Activated CD8-positive, alpha-beta memory T cell treated with anti-CD3 and anti-CD28 coated beads for 24 hours (primary cell): ENCODE measurements at places on chromosomes 11 and 22.

GRCh38 chr11:126485021-126485792 is 129.7 kb downstream of the ST3GAL4 start:
- no peak for DNase-seq

GRCh38 chr22:49962012-49962750 is 1.6 kb downstream of the PIM3 start:
- DNase-seq = peak; percentile 95

DNA sequence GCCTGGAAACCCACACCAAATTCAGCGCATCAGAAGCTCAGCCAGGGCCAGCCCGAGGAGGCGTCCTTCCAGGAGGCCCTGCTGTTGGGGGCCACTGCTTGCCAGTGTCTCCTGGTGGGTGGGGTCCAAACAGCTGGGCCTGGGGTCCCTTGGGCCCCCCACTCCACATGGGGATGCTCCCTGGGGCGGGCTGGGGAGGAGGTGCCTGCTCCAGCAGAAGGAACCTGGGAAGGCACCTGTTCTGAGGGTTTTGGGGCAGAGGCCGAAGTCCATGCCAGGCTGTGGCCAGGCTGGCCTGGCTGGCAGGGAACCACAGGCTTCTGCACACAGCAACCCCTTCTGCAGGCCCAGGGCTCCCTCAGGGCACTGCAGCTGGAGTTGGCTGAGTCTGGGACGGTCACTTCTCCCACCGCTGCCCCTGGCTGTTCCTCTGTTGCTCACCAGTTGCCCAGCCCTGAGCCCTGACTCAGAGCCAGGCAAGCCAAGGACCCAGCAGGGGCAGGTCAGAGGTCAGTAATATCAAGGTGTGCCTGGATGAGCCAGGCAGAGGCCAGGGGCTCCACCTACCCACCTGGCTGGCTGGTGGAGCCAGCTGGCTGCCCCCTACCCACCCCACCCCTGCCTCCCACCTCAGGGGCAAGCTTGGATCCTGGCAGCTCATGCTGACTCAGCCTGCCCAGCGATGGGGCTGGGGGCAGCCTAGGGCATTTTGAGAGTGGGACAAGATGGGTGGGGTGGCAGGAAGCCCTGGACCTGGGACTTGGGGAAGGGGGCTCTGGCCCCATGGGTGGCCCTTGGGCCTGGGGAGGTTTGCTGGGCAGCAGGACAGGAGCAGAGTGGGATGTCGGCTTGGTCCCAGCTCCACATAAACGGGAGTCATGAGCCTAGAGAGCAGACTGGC is 12.0 kb upstream of the PHLDA2 start:
- DNase-seq = no peak

DNA sequence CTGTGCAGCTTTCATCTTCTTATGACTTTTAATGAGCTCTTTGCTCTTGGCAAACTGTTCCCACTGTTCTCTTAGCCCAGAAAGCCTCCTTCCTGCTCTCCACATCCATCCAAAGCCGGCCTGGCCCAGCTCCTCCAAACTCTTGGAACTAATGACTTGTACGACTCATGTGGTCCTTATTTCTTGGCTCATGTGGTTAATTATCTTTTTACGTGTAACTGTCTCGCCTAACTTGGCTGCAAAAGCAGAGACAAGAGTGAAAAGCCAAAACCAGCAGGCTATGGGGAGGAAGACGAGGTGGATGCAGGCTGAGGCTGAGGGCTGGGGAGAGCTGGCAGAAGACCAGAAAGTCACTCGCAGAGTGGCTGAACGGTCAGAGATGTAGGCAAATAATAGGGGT is 5.5 kb downstream of the CSNK2A3 start:
- DNase-seq = no peak
